Left kidney (tissue), 8 donors: ENCODE measurements at places on chromosomes 16 and 17. TPM values are rescaled to one million over a fixed set of nuclear protein-coding genes. Genes with fewer than 3 reads are reported as not detected.

DNA sequence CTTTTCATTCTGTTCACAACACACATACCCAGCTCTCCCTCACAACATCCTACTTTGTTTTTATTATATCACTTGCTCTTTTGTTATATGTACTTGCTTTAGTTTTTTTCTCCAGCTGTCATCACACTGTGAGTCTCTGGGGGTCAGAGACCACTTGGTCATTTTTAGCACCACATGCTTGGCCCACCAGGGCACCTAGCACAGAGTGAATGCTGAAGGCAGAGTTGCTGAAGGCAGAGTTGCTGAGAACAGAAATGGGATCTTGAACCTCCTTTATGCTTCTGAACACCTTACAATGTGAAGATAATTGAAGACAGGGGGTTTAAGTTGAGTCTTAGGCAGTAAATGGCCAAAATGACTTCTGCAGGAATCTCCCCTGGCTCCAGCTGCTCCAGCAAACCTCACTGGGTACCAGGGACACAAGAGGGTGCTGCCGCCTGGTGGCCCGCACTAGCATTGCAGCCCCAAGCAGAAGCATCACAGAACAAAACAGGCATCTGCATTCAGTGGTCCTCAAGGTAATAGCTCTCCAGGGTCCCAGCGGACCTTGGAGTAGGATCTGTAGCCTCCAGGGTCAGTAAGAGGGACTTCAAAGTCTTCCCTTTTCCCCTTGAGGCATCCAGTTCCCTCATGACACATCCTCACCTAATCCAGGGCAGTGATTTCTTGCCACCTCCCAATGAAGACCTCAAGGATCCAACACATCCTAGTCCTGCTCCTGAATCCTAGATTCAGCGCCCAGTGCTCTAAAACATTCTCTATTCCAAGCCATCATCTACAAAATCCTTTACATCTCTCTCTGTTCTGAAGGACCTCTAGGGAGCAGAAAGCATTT is 1972.6 kb downstream of the TP53TG3F start:
- DNase-seq: no peak

DNA sequence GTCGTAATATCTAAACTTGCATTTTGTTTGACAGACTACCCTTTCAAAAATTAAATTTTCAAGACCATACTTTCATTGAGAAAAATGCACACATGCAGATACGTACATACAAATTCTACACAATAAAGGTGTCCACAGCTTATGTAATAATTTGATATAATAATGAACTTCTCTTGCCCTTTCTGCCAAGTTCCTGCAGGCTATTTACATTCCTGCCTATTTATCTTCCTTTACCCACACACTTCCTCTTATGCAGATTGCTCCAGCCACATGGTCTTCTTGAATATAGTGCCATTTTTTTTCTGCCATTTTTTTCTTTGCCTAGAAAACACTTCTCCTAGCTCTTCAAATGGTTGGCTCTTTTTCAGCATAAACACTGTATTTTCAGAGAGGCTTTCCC is 826.9 kb upstream of the CDH8 start:
- no peak for DNase-seq

- DNase-seq: no peak
These were observed 304.8 kb downstream of the RBFOX1 start for GRCh38 chr16:7637446-7637845.

DNAAF8 gene
- 2.2 TPM for polyA plus RNA-seq

LGALS9 gene
- polyA plus RNA-seq: 14.9 TPM

- no peak for DNase-seq
These were observed 199.3 kb downstream of the CDH8 start for GRCh38 chr16:61836804-61837393.

GRCh38 chr16:29995324-29995910 is at the start of gene HIRIP3:
TSS of gene HIRIP3 (minus strand) at chr16:29995617. CDS start at chr16:29995605, 12 bp downstream.
- peak; percentile 82 for DNase-seq
